Right renal pelvis (tissue), 4 donors: ENCODE measurements at places on chromosomes 2 and 18. TPM values are rescaled to one million over a fixed set of nuclear protein-coding genes. Genes with fewer than 3 reads are reported as not detected.

ELAC1 gene
- 18.2 TPM for polyA plus RNA-seq

SLC1A4 gene
- 9.2 TPM for polyA plus RNA-seq

GTF2A1L gene
- 0.23 TPM for polyA plus RNA-seq

EVX2 gene
- not detected for polyA plus RNA-seq

CPLX4 gene
- 0.08 TPM for polyA plus RNA-seq

ANO7 gene
- polyA plus RNA-seq: 1.7 TPM

FKBP7 gene
- 61.7 TPM for polyA plus RNA-seq

PTPRN gene
- polyA plus RNA-seq: 0.56 TPM

MAP3K19 gene
- polyA plus RNA-seq: 0.53 TPM

NT5C1B gene
- 0.86 TPM for polyA plus RNA-seq

COL3A1 gene
- 1,421 TPM for polyA plus RNA-seq

PKDCC gene
- polyA plus RNA-seq: 367 TPM

LYPD6B gene
- 29.8 TPM for polyA plus RNA-seq

CXCR1 gene
- not detected for polyA plus RNA-seq

ASIC4 gene
- polyA plus RNA-seq: 0.07 TPM
